Stimulated activated CD4-positive, alpha-beta T cell treated with anti-CD3 and anti-CD28 coated beads, TNF-alpha, amount 100 ng/mL, for 48 hours (primary cell): ENCODE measurements at places on chromosomes 12 and 14.

GRCh38 chr12:100544165-100544564, 29.3 kb upstream of the GAS2L3 start:
- no peak for DNase-seq

DNA sequence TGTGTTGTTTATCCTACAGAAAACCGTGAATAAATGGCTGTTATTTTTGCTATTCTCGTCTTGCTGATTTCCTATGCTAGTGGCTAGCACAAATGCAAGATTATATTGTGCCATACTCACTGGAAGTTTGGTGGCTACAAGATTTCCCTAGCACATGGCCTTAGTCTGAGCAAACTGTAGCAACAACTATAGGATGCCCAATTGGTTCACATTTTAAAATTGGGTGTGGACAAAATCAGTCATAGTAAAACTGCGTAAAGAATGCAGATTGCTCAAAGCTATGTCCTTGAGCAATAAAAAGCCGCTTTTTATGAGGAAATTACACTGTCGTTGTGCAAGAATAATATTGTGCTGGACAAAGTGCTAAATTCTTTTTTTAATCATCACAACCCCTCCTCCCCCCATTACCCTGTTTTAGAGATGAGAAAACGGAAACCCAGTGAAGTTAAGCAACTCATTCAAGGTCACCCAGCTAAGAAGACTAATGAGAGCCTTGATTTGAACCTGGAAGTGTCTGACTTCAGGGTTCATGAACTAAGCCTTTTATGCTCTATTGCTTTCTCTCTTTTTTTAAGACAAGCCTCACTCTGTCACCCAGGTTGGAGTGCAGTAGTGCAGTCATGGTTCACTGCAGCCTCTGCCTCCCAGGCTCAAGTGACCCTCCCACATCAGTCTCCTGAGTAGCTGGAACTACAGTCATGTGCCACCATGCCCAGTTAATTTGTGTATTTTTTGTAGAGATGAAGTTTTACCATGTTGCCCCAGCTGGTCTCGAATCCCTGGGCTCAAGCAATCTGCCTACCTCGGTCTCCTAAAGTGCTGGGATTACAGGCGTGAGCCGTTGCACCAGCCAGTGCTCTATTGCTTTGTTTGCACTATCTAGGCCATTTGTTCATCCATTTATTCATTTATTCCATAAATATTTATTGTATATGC, 73.6 kb downstream of the SRGAP1 start:
- no peak for DNase-seq

- DNase-seq: no peak
These were observed 60.8 kb upstream of the ATP2B1 start for GRCh38 chr12:89769483-89769818.

GRCh38 chr14:60346706-60347105, 97.7 kb downstream of the PPM1A start:
- DNase-seq: no peak

DNA sequence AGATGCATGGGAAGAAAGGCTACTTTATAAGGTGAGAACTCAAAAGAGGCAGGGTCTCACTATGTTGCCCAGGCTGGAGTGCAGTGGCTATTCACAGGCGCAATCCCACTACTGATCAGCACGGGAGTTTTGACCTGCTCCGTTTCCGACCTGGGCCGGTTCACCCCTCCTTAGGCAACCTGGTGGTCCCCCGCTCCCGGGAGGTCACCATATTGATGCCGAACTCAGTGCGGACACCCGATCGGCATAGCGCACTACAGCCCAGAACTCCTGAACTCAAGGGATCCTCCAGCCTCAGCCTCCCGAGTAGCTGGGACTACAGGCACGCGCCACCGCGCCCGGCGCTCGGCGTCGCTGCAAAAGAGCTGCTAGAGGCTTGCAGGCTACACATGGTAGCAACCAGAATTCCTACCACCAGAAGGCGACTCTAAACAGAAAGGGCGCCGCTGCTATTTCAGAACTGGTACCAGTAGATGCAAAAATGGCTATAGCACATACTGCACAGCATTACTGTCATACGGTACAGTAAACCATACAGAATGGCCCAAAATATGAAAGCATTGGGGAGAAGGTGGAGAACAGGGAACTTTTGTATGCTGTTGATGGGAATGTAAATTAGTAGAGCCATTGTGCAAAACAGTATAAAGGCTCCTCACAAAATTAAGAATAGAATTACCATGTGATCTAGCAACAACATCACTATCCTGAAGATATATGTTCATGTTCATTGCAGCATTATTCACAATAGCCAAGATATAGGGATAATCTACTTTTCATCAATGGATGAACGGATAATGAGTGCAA, 1.2 kb upstream of the NEMF start:
- DNase-seq: no peak
